HepG2 (cell line): ENCODE measurements at places on chromosomes 3 and 15. TPM values are rescaled to one million over a fixed set of nuclear protein-coding genes. Genes with fewer than 3 reads are reported as not detected.

GRCh38 chr3:100804631-100805030, 95.3 kb downstream of the TFG start:
- no peak overlapping the region for H3K27ac ChIP-seq
- no peaks in the 10 kb centered on the region for H3K36me3 ChIP-seq
- H3K27me3 ChIP-seq, result peaks cover 3% of the 10 kb centered on the region; the same call in 1 of the 3 replicates
- no peak for DNase-seq
- no peak overlapping the region for H3K4me3 ChIP-seq

DNA sequence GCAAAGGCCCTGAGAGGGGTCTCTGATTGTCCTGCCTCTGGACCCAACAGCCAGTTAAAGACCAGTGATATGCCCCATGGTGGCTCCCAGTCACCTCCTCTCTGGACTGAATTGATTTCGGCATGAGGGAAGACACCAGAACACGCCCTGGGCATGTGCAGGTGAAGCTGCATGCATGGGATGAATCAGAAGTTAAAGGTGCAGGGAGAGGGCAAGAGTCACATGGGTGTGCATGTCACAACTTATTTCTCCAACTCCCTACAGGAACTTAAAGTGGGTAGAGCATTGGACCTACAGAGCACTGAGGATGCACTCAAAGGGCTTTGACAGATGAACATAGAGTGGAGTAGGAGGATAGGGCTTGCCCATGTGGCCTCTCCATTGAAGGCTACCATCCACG, 16.9 kb upstream of the RHCG start:
- no peaks in the 10 kb centered on the region for H3K36me3 ChIP-seq
- no peak overlapping the region for H3K27ac ChIP-seq
- H3K27me3 ChIP-seq, result peaks cover 7% of the 10 kb centered on the region; the same call in 2 of the 3 replicates
- H3K4me3 ChIP-seq, result no peak overlapping the region
- no peak for DNase-seq
- H3K4me1 ChIP-seq, result no peaks in the 10 kb centered on the region

SCG3 gene
- not detected in 2 replicates for total RNA-seq

SPTSSB gene
- 0.51 and 0.84 TPM in 2 replicates for total RNA-seq

DNA sequence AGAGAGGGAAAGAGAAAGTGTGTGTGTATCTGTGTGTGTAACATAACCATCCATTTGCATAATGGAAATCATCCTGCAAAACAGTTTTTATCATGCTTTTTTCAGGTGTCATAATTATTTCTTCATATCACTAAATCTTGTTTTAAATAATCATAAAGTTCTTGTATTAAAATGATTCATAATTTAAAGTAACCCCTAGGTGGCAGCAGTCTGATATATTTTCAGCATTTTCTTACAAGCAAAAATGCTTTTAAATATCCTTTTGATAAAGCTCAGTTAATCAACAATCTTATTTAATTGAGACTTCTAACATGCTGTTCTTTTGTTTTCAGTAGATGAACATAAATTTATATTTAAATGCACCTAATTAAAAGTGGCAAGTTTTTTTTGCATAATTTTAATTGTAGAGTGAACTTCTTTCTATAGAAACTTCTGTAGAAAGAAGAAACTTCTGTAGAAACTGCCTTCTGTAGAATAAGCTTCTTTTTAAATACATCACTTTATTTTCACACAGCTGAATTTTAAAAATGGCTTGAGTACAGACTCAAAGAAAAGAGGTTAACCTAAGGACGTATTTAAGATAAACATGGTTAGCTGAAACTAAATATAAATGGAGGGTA, 72.5 kb downstream of the OPA1 start:
- peak; percentile 25 for DNase-seq
- H3K36me3 ChIP-seq, result peaks cover 42% of the 10 kb centered on the region
- H3K4me3 ChIP-seq, result no peak overlapping the region
- H3K27me3 ChIP-seq, result no peaks in the 10 kb centered on the region
